Mammary microvascular endothelial cell (primary cell): ENCODE measurements at places on chromosomes 16 and 17. TPM values are rescaled to one million over a fixed set of nuclear protein-coding genes. Genes with fewer than 3 reads are reported as not detected.

Gene PCTP
- total RNA-seq = 28.0 and 34.6 TPM in 2 replicates

Gene C16orf89
- 1.2 and 2.1 TPM in 2 replicates for total RNA-seq

Gene TPSD1
- not detected in 2 replicates for total RNA-seq

Gene RSAD1
- total RNA-seq = 21.6 and 21.8 TPM in 2 replicates

Gene TRAPPC2L
- total RNA-seq = 66.9 and 84.2 TPM in 2 replicates

Gene MT1G
- total RNA-seq = 0.60 TPM in 1 of 2 replicates, not detected in the other

Gene ABCC11
- 0.05 and 0.20 TPM in 2 replicates for total RNA-seq

Gene MYO15A
- 0.20 TPM in 1 of 2 replicates, not detected in the other for total RNA-seq

Gene TPSG1
- total RNA-seq = not detected in 2 replicates

Gene OR3A2
- total RNA-seq = not detected in 2 replicates

Gene HOXB5
- 0.54 and 1.1 TPM in 2 replicates for total RNA-seq

Gene TP53TG3B
- total RNA-seq = not detected in 2 replicates
